ENCODE measurements at places on chromosomes 4 and X. TPM values are rescaled to one million over a fixed set of nuclear protein-coding genes. Genes with fewer than 3 reads are reported as not detected.

The ATOH1 gene
- not detected for total RNA-seq

The SMR3B gene
- not detected for total RNA-seq

The PF4V1 gene
- 0.33 TPM for total RNA-seq

The MAGEA2 gene
- not detected for total RNA-seq

The AGA gene
- 87.2 TPM for total RNA-seq

Data from uterine smooth muscle cell (primary cell).